Fibroblast of villous mesenchyme (primary cell): ENCODE measurements at places on chromosomes 2 and 18. TPM values are rescaled to one million over a fixed set of nuclear protein-coding genes. Genes with fewer than 3 reads are reported as not detected.

The NT5DC4 gene
- total RNA-seq, result not detected in 2 replicates

- no peak for DNase-seq
Observed at GRCh38 chr2:240336820-240337427, 98.5 kb upstream of the GPC1 start.

GRCh38 chr18:58858591-58859468 is 5.8 kb upstream of the ZNF532 start:
- DNase-seq, result peak; percentile 67

GRCh38 chr2:178301649-178302238 is 107.4 kb downstream of the OSBPL6 start:
- DNase-seq, result no peak

GRCh38 chr2:49490710-49491109 is 336.4 kb upstream of the FSHR start:
- no peak for DNase-seq

DNA sequence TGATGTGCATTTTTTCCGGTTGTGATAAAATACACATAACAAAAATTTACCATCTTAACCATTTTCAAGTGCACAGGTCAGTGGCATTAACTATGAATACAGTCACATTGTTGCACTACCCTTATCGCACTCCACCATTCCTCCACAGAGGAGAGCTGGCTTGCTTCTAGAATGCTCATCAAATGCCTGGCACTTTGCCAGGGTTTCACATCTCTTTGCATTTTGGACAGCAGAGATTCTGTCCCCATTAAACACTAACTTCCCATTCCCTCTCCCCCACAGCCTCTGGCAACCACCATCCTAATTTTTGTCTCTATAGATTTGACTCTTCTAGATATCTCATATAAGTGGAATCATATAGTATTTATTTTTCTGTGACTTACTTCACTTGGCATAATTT is 165.0 kb downstream of the ASB1 start:
- DNase-seq, result no peak
